ENCODE measurements at places on chromosomes 13 and 19. TPM values are rescaled to one million over a fixed set of nuclear protein-coding genes. Genes with fewer than 3 reads are reported as not detected.

Gene CACNA1A
- total RNA-seq: 0.35 TPM

Gene CPAMD8
- total RNA-seq: 0.41 TPM

Gene NCR1
- total RNA-seq: not detected

Gene PARP4
- total RNA-seq: 29.1 TPM

Gene NAXD
- 19.6 TPM for total RNA-seq

All from activated CD4-positive, alpha-beta T cell treated with anti-CD3 and anti-CD28 coated beads for 36 hours (primary cell).